Right lobe of liver (tissue), 6 donors: ENCODE measurements at places on chromosomes 5 and 9. TPM values are rescaled to one million over a fixed set of nuclear protein-coding genes. Genes with fewer than 3 reads are reported as not detected.

The ZNF366 gene
- 1.8 TPM for total RNA-seq

The DCTN3 gene
- 26.8 TPM for total RNA-seq

The TMEM8B gene
- 1.7 TPM for total RNA-seq

The PTTG1 gene
- 0.51 TPM for total RNA-seq

The CCDC152 gene
- 0.42 TPM for total RNA-seq

The RBM22 gene
- 19.3 TPM for total RNA-seq

The SPATA31C1 gene
- total RNA-seq = not detected

The KIF20A gene
- 0.90 TPM for total RNA-seq

GRCh38 chr9:120402741-120403542 lies 177.0 kb downstream of the CDK5RAP2 start:
- no peak overlapping the region for H3K27ac ChIP-seq
- H3K27me3 ChIP-seq = no peaks in the 10 kb centered on the region
- no peak overlapping the region for H3K4me3 ChIP-seq
- DNase-seq = no peak

DNA sequence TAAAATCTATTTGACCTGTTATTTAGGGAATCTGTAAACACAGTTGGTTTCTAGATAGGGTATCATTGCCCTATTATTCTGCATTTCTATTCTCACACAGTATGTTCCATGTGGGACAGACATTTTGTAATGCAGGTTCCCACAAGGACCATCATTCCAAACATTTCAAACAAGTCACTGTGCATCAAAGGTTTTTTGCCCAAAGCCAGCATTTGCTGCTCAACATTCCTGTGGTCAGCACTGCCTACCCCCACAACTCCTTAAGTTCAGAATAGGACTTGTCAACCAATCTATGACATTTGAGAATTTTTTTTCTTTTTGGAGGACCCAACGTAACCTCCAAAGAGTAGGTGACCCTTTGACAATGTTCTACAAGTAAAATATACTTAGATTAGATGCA lies 95.7 kb downstream of the LPAR1 start:
- H3K4me1 ChIP-seq = no peaks in the 10 kb centered on the region
- no peaks in the 10 kb centered on the region for H3K36me3 ChIP-seq
- no peaks in the 10 kb centered on the region for H3K27me3 ChIP-seq
- no peak overlapping the region for H3K4me3 ChIP-seq
- DNase-seq = no peak

GRCh38 chr9:124688238-124688904 lies 82.7 kb downstream of the NR6A1 start:
- H3K4me1 ChIP-seq = no peaks in the 10 kb centered on the region
- no peaks in the 10 kb centered on the region for H3K27me3 ChIP-seq
- no peaks in the 10 kb centered on the region for H3K36me3 ChIP-seq
- no peak for DNase-seq
- no peak overlapping the region for H3K27ac ChIP-seq
- no peak overlapping the region for H3K4me3 ChIP-seq

DNA sequence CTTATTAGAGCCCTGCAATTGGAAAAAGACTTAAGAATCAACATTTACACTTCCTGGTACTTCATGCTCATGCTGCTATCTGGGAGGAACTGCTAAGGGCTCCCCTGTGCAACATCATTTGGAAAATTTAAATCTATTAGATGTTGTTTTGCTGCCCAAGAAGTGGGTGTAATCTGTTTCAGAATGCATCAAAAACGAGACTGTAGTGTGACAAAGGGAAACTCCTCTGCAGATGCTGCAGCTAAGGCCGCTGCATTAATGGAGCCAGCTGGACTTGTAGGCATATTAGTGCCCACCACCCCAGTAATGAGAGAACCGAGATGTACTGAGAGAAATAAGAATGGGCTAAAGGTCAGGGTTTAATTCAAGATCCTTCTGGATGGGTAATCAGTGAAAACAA lies 11.1 kb upstream of the PAIP1 start:
- H3K36me3 ChIP-seq = no peaks in the 10 kb centered on the region
- H3K27ac ChIP-seq = no peak overlapping the region
- H3K4me3 ChIP-seq = no peak overlapping the region
- H3K27me3 ChIP-seq = no peaks in the 10 kb centered on the region
- peaks cover 5% of the 10 kb centered on the region for H3K4me1 ChIP-seq
- no peak for DNase-seq

GRCh38 chr5:161585798-161586197 lies 39.3 kb upstream of the GABRB2 start:
- no peaks in the 10 kb centered on the region for H3K36me3 ChIP-seq
- H3K27me3 ChIP-seq = no peaks in the 10 kb centered on the region
- H3K4me3 ChIP-seq = no peak overlapping the region
- no peaks in the 10 kb centered on the region for H3K4me1 ChIP-seq
- no peak overlapping the region for H3K27ac ChIP-seq

DNA sequence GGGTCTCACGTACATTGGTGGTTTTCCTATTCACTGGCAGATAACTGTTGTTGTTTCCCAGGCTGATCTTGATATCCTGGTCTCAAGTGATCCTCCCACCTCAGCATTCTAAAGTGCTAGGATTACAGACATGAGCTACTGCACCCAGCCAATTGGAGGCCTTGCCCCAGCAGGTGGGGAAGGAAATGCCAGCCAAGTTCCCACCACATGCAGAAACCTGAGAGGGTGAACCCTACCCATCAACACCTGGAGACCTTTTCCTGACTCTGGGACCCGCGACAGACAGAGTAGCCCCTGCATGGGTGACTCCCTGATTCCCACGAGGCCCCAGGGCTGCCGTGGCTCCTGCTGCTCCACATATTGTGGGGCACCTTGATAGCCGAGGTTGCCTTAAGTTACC lies 107.7 kb downstream of the GDA start:
- H3K4me1 ChIP-seq = no peaks in the 10 kb centered on the region
- no peaks in the 10 kb centered on the region for H3K27me3 ChIP-seq
- H3K36me3 ChIP-seq = peaks cover 8% of the 10 kb centered on the region

GRCh38 chr9:127537014-127537413 lies 75.1 kb upstream of the STXBP1 start:
- no peak for DNase-seq
- no peaks in the 10 kb centered on the region for H3K27me3 ChIP-seq
- H3K4me1 ChIP-seq = no peaks in the 10 kb centered on the region

- DNase-seq = no peak
- H3K4me1 ChIP-seq = no peaks in the 10 kb centered on the region
- H3K4me3 ChIP-seq = no peak overlapping the region
- no peak overlapping the region for H3K27ac ChIP-seq
- no peaks in the 10 kb centered on the region for H3K36me3 ChIP-seq
Observed at GRCh38 chr5:132291026-132291425, 3.2 kb upstream of the SLC22A4 start.

DNA sequence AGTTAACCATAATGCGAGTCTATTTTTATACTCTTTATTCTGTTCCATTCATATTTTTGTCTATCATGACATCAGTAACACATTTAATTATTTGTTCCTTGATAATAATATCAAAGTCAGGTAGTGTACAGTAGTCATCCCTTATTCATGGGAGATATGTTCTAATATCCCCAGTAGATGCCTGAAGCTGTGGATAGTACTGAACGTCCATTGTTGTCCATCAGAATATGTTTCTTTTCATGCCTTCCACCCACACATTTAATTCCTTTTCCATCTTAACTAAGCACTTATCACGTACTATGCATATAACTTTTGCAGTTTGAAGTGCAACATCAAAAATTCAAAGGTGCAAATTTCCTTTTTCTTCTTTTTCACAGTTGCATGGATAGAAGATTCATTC lies 53.6 kb downstream of the FER start:
- H3K27ac ChIP-seq = no peak overlapping the region
- H3K27me3 ChIP-seq = no peaks in the 10 kb centered on the region
- DNase-seq = no peak
- no peaks in the 10 kb centered on the region for H3K4me1 ChIP-seq
- H3K36me3 ChIP-seq = no peaks in the 10 kb centered on the region

GRCh38 chr5:16935231-16936149 lies 598 bp downstream of the MYO10 start:
- H3K4me1 ChIP-seq = no peaks in the 10 kb centered on the region
- H3K27ac ChIP-seq = peak overlapping the region; percentile 48
- no peaks in the 10 kb centered on the region for H3K27me3 ChIP-seq
- H3K36me3 ChIP-seq = no peaks in the 10 kb centered on the region
- H3K4me3 ChIP-seq = peak overlapping the region; percentile 61

- H3K36me3 ChIP-seq = no peaks in the 10 kb centered on the region
- no peak overlapping the region for H3K4me3 ChIP-seq
- no peaks in the 10 kb centered on the region for H3K4me1 ChIP-seq
- H3K27me3 ChIP-seq = no peaks in the 10 kb centered on the region
Observed at GRCh38 chr9:138082918-138083636, 205.5 kb downstream of the CACNA1B start.

- no peaks in the 10 kb centered on the region for H3K27me3 ChIP-seq
- no peak overlapping the region for H3K4me3 ChIP-seq
- no peaks in the 10 kb centered on the region for H3K4me1 ChIP-seq
- H3K27ac ChIP-seq = no peak overlapping the region
Observed at GRCh38 chr5:27010646-27011045, 27.7 kb downstream of the CDH9 start.

- H3K27ac ChIP-seq = no peak overlapping the region
- no peaks in the 10 kb centered on the region for H3K4me1 ChIP-seq
- no peak overlapping the region for H3K4me3 ChIP-seq
- no peaks in the 10 kb centered on the region for H3K27me3 ChIP-seq
Observed at GRCh38 chr5:151475388-151475787, 28.0 kb downstream of the SLC36A1 start.

- H3K4me1 ChIP-seq = no peaks in the 10 kb centered on the region
- peak; percentile 61 for DNase-seq
- no peak overlapping the region for H3K4me3 ChIP-seq
- H3K36me3 ChIP-seq = no peaks in the 10 kb centered on the region
- H3K27me3 ChIP-seq = no peaks in the 10 kb centered on the region
Observed at GRCh38 chr9:91164724-91165520, 196.8 kb downstream of the AUH start.

DNA sequence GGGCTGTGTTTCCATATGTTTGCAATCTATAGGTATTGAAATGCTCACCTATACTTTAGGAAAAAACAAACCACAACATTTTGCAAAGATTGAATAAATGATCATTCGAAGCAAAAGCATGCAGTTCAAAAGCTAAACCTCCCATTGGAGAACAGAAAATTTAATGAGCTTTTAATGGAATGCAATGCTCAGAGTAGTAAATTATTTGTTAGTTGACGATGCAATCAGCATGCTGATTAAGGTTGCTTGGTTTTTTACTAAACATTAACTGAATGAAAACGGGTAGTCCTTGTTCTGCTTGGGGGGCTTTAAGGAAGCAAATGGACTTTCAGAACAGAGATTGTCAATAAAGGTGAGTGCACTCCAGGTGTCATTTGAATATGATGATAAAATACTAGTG lies 123.3 kb upstream of the TMEM161B start:
- no peak for DNase-seq
- no peak overlapping the region for H3K4me3 ChIP-seq
- no peaks in the 10 kb centered on the region for H3K36me3 ChIP-seq
- no peak overlapping the region for H3K27ac ChIP-seq
- H3K27me3 ChIP-seq = no peaks in the 10 kb centered on the region

- peaks cover 38% of the 10 kb centered on the region for H3K4me1 ChIP-seq
- H3K4me3 ChIP-seq = peak overlapping the region; percentile 55
- DNase-seq = no peak
Observed at GRCh38 chr5:55231919-55232270, 1.5 kb downstream of the CCNO start.

GRCh38 chr5:83787631-83788030 lies 67.0 kb upstream of the HAPLN1 start:
- H3K27ac ChIP-seq = no peak overlapping the region
- H3K4me3 ChIP-seq = no peak overlapping the region
- DNase-seq = no peak
- H3K36me3 ChIP-seq = no peaks in the 10 kb centered on the region

- H3K4me3 ChIP-seq = no peak overlapping the region
- H3K36me3 ChIP-seq = no peaks in the 10 kb centered on the region
- DNase-seq = no peak
- H3K27ac ChIP-seq = no peak overlapping the region
- no peaks in the 10 kb centered on the region for H3K27me3 ChIP-seq
Observed at GRCh38 chr9:90514877-90515276, 127.7 kb downstream of the DIRAS2 start.

- H3K36me3 ChIP-seq = no peaks in the 10 kb centered on the region
- no peaks in the 10 kb centered on the region for H3K4me1 ChIP-seq
- DNase-seq = no peak
- no peaks in the 10 kb centered on the region for H3K27me3 ChIP-seq
- no peak overlapping the region for H3K27ac ChIP-seq
- no peak overlapping the region for H3K4me3 ChIP-seq
Observed at GRCh38 chr5:10689391-10690081, 71.5 kb downstream of the DAP start.

DNA sequence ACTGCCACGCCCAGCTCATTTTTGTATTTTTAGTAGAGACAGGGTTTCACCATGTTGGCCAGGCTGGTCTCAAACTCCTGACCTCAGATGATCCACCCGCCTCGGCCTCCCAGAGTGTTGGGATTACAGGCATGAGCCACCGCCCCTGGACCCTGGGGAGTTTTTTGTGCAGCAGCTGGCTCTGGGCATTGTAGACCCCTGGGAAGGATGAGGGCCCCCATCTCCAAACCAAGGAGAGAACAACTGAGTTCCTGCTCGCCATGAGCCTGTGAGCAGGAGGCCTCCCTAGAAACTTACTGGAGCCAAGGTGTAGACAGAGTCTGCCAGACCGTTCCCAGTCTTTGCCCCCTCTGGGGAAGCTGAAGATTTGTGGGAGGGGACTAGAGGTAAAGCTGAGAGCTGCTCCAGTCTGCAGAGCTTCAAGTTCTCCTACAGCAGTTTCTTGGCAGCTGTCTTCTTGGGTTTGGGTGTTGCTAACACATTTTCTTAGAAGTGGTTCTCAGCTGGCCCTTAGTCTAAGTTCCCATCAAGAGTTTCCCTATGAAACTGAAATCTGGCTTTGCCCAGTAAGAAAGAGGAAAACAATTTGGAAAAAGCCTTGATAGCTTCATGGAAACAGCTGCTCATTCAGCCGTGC lies 12.4 kb downstream of the NUDT2 start:
- no peak for DNase-seq
- H3K36me3 ChIP-seq = peaks cover 3% of the 10 kb centered on the region
- no peak overlapping the region for H3K27ac ChIP-seq
- no peaks in the 10 kb centered on the region for H3K27me3 ChIP-seq
- H3K4me3 ChIP-seq = no peak overlapping the region
